Esophagus mucosa (tissue), 1 donor: ENCODE measurements at places on chromosomes 2 and 18. TPM values are rescaled to one million over a fixed set of nuclear protein-coding genes. Genes with fewer than 3 reads are reported as not detected.
A peak's percentile ranks its signal among the peaks of the same experiment; 100 is the strongest.

The ICA1L gene
- total RNA-seq: 1.5 TPM

The ARHGAP15 gene
- 2.6 TPM for total RNA-seq

The C1GALT1C1L gene
- 0.16 TPM for total RNA-seq

DNA sequence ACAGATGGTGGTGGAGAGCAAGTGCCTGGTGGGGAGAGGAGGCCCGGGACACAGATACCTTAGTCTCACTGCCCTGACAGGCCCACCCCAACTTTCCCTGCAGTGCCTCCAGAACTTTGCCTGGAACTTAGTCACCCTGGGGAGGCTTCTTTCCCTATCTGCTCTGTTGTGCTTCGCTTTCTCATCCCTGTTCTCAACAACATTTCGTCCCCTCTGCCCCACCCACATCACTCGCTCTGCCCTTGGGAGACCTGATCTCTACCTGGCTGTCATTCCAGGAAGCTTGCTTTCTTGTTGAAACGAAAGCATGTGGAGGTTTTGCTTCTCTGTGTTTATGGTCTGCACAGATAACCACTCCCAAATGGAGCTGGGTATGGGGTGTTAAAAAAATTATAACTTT lies 93.8 kb downstream of the PRKCE start:
- peak; percentile 42 for ATAC-seq

The HOXD11 gene
- not detected for total RNA-seq

GRCh38 chr2:102120701-102121159 lies 21.8 kb upstream of the IL1R1 start:
- ATAC-seq: peak; percentile 32

- ATAC-seq: no peak
Measured at GRCh38 chr2:171323971-171324528, 109.7 kb downstream of the METTL8 start.

The RUFY4 gene
- total RNA-seq: 0.12 TPM

DNA sequence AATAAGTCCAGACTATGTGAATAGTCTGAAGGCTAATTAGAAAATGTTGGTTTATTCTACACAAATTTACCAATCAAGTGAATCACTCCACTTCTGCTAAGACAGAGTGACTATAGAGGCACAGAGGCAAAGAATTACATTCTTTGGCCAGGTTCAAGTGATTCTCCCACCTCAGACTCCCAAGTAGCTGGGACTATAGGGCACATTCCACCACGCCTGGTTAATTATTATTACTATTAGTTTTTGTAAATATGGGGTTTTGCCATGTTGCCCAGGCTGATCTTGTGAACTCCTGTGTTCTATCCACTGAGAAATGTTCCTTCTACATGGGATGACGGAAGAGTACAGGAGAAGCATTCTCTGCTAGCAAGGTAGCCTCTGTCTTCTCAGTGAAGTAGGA lies 37.6 kb upstream of the PSME4 start:
- no peak for ATAC-seq
